ENCODE measurements at places on chromosomes 2 and 18.

DNA sequence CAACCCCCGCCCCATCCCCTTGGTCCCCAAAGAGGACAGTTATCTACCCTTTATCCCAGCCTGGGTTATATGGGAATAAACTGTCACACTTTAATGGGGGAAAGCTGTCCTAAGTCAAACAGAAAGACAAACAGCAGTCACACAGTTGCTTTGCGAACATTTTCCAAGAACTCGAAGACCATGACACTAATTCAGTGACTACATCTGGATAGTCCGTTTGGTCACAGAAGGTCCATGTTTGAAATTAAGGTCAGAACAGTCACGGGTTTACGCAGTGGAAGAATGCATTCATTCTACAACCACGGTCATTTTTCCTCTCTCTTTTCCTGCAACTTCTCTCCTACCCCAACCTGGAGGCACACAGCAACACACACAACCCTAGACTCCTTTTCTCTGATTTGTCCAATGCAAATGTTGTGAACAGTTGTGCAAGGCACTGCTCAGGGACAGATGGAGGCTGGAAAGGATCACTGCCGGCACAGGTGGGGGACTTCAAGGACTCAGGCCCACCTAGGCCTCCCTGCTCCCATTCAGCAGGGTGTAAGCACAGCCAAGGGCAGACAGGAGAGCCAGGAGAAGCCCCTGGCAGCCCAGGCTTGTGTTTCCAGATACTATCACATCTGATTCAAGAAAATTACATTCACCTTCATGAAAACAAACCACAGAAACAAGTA, 39.9 kb downstream of the ZNF516 start:
- DNase-seq: peak; percentile 11

DNA sequence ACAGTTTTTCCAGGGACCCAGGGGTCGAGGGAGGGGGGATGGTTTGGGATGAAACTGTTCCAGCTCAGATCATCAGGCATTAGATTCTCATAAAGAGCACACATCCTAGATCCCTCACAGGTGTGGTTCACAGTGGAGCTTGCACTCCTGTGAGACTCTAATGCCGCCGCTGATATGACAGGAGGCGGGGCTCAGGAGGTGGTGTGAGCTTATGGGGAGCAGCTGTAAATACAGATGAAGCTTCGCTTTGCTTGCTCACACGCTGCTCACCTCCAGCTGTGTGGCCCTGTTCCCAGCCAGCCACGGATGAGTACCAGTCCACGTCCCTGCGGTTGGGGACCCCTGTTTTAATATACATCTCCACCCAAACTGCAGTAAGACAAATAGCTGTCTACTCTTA, 204.2 kb downstream of the AGAP1 start:
- DNase-seq: no peak

GRCh38 chr18:22813648-22814328, 119.3 kb upstream of the RBBP8 start:
- DNase-seq: no peak

GRCh38 chr2:9703701-9704221, 73.0 kb upstream of the YWHAQ start:
- no peak for DNase-seq

DNA sequence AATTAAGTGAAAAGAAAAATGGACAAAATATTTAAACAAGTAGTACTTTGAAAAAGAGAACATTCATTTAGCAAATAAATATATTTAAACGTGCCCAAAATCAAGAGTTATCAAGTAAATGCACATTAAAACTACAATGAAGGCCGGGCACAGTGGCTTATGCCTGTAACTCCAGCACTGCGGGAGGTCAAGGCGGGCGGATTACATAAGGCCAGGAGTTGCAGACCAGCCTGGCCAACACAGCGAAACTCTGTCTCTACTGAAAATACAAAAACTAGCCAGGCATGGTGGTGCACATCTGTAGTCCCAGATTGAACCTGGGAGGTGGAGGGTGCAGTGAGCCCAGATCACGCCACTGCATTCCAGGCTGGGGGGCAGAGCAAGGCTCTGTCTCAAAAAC, 9.8 kb downstream of the STAM2 start:
- DNase-seq: no peak

GRCh38 chr2:20992201-20992711, 51.6 kb downstream of the APOB start:
- DNase-seq: no peak

GRCh38 chr2:11681722-11682589, 12.0 kb upstream of the NTSR2 start:
- peak; percentile 82 for DNase-seq

Data from activated T-cell treated with anti-CD3 and anti-CD28 coated beads, Interleukin-2, amount 50 U/mL, for 48 hours (primary cell).